ENCODE measurements at places on chromosomes 4 and X.

DNA sequence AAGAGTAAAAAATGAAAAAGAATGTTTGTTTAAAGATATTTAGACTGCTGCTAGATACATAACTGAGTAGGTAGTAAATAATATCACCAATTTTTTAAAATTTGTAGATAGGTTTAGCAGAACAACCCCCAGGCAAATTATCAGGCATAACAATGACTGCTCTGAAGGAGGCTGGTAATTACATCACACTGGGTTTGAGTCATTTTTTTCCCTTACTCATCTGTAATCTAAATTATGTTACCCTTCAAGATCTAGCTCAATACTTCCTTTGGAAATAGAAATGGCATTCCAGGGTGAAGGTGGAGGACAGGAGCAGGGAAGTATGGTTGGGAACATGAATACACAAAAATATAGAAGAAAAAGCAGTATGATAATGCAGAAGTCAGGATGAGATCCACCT, 431.6 kb upstream of the MAOA start:
- no peak for DNase-seq

- DNase-seq = no peak
Observed at GRCh38 chr4:143374771-143375170, 38.1 kb downstream of the GAB1 start.

GRCh38 chr4:143502231-143502630, 11.3 kb upstream of the SMARCA5 start:
- no peak for DNase-seq

GRCh38 chrX:56219700-56220099, 12.5 kb upstream of the KLF8 start:
- no peak for DNase-seq

GRCh38 chr4:158622251-158622650, 49.4 kb downstream of the C4orf46 start:
- no peak for DNase-seq

- no peak for DNase-seq
Observed at GRCh38 chrX:46837558-46838485, 979 bp downstream of the RP2 start.

All from activated CD4-positive, alpha-beta T cell treated with anti-CD3 and anti-CD28 coated beads, Interleukin-2, amount 50 U/mL, for 4 hours (primary cell).